ENCODE measurements at places on chromosomes 1 and 21.

DNA sequence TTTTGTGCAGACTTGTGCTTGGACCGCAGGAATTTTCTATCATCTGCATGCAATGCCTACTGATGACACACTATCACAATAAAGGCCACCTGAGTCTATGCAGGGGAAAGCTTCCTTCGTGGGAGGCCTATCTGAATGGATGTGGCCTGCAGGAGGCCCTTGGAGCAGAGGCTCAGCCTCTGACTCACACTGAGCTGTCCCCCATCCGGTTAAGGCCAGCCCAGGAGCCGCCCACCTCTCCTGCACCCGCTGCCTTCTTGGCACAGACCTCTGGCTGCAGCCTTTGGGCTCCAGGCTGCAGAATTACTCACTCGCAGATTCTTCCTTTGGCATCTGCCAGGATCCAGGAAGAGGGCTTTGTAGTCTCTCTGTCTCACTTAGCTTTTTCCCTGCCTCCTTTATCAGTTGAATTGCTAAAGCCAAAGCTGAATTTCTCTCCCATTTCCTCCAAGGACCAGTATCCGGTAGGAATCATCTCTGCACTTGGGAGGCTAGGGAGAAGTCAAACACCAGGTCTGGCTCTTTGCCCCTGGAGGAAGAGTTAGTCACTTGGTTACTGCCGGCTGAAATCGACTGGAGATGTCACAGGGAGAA is 65.1 kb upstream of the JUN start:
- DNase-seq = no peak

DNA sequence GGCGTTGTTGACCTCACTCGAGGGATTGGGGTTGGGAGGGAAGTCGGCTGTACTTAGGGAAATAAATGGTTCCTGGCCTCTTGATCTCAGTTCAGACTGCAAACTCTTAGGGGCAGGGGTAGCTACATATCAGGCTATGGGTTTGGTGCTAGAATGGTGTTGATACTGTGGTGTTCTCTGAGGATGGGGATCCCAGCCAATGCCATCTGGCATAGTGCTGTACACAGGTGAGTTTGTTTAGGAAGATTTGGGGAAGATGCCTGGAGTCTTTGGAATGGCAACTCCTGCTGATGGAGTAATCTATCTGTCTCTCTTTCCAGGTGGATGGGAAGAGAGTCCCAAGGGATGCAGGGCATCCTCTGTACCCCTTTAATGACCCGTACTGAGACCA is 14.3 kb upstream of the NASP start:
- no peak for DNase-seq

DNA sequence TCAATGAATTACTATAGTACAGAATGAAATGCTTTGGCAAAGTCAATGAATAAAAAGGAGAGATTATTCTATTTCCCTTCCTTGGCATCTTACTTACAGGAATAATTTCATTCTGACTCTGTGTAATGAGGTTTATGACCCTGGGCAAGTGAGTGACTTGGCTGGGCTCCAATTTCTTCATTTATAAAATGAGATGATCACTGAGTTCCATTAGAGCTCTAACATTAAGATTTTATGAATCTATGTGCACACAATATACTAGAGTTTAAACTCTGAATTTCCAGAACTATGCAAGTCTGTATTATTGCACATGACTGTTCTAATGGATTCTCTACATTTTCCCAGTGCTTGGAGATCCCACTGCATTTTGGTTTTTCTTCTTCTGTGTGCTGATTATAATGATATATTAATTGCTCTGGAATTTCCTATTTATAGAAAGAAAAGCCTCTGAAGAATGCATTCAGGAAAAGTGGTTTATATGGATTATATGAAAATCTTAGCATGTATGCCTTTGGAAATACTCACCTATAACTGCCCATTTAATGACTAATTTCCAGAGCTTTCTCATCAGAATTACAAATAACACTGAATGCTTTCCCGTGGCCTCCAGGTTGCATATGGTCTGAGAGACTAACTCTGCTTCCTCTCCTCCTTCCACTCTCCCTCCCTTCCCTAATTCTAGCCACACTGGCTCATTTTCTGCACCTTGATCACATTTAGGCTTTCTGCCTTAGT is 97.4 kb upstream of the CHRM3 start:
- no peak for DNase-seq

GRCh38 chr1:203129501-203130231 is 2.1 kb downstream of the ADORA1 start:
- DNase-seq = no peak

GRCh38 chr1:181317261-181317930 is 165.9 kb upstream of the CACNA1E start:
- DNase-seq = no peak

- no peak for DNase-seq
These were observed 110.2 kb upstream of the L1TD1 start for GRCh38 chr1:62084310-62084890.

DNA sequence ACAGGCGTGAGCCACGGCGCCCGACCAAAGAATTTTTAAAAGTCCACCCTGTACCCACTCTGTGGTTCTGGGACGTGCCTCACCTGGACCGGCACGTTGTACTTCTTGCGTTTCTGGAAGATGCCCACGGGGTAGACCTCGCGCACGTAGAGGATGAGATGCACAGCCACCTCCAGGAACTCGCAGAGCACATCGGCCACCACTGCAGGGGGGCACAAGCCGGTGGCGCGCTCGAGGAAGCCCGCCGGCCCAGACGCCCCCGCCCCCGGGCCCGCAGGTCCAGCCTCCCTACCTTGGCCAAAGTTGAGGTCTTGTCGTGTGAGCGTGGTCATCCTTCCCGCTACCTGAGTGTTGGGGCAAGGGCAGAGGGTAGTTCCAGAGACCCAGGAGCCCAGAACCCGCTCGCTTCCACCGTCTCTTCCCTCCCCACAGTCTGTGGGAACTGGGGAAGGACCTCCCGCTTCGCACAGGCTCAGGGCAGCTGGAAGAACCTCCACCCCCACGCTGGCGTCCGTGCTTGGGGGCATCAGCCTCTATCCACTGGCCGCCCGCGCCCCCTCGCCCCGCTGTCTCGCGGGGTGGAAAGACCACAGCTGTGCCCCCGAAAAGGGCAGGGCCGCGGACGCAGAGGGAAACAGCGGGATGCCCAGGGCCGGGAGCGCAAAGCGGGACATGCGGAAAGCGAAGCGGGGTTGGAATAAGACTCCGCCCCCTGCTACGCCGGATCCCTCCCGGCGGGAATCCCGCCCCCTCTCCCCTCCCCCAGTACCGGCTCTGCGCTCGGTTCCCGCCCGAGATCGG is 478 bp downstream of the MAD2L2 start:
- DNase-seq = no peak

DNA sequence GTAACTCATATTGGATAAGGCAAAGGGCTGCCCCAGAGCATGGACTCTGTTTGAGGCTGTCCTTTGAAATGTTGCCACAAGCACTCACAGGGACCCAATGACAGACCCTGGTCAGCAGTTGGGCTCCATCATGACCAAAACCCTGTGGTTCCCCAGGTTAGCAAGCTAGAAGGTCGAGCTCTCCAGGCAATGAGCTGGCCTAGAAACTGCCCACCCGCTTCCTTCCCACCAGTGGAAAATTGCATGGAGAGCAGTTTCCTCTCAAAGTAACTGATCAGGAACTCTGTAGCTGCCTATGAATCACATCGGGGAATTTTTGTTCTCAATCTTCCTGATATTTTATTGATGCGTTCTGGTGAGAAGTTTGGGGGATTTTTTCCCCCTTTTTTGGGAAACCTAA is 52.8 kb downstream of the FHAD1 start:
- no peak for DNase-seq

GRCh38 chr1:228182296-228183030 is 16.9 kb downstream of the IBA57 start:
- DNase-seq = no peak

- no peak for DNase-seq
These were observed 286.6 kb upstream of the FMN2 start for GRCh38 chr1:239805042-239805441.

DNA sequence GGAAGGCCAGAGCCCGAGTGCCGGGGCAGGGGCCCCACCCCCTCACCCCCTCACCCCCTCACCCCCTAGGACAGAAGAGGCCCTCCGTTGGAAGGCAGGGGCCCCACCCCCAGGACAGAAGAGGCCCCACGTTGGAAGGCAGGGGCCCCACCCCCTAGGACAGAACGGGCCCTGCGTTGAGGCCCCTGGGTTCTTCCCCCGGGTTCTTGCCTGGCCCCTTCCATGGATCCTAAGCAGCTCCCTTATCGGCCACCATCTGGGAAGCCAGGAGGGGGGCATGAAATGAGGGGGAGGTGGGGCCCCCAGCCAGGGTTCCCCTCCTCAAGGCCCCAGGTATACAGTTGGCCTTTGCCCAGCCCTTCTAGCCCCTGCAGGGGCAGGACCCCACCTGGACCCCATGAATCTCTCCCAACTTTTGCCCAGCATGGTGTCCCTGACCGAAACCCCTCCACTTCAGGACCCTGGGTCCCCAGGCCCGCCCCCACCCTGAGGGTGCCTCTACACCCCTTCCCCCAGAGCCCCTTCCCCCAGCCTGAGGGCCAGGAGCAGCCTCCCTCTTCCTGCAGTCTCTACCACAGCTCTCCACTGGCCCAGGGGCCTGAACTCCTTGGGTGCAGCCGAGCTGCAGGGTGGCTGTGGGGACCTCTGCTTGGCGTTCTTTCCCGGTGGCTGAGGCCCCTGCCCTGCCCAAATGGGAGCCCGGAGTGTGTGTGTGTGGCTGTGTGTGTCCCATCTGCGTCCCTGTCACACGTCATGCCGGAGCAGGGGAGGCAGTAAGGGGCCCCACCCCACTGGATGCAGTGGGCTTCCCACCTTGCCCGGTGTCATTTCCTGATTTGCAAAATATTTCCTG is 4.3 kb upstream of the VWA1 start:
- no peak for DNase-seq

DNA sequence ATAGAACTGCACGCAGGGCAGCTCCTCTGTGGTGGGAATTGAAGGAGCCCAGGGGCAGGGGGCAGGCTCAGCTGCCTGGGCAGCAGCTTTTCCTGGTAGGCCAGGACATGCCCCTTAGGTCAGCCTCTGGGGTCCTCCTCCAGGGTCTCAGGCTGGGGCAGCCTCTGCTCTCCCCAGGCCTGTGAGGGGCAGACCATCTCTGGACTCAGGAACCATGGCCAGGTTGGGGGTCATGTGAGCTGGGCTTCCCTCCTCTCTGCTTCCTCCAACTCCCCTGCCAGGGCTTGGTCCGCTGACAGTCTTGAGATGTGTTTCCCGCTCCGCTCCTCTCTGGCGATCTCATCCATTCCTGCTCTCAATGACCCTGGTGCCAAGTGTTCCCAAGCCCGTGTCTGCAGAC is 5.7 kb downstream of the C1orf210 start:
- DNase-seq = no peak
